Epithelial cell of esophagus (primary cell): ENCODE measurements at places on chromosomes 13 and 19.

GRCh38 chr13:61880578-61881283 lies 465.1 kb upstream of the PCDH20 start:
- peak; percentile 66 for DNase-seq

DNA sequence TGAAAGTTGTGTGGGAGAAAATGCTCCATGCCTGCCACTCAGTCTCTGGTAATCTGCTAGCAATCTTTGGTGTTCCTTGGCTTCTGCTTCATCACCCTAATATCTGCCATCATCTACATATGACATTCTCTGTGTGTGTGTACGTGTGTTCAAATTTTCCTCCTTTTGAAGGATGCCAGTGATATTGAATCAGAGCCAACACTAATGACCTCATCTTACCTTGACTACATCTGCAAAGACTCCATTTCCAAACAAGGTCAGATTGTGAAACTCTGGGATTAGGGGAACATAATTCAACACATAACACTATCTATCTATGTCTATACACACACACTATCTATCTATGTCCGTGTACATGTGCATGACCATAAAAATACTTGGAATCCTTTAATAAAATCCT lies 81.4 kb upstream of the IRS2 start:
- DNase-seq = peak; percentile 68

DNA sequence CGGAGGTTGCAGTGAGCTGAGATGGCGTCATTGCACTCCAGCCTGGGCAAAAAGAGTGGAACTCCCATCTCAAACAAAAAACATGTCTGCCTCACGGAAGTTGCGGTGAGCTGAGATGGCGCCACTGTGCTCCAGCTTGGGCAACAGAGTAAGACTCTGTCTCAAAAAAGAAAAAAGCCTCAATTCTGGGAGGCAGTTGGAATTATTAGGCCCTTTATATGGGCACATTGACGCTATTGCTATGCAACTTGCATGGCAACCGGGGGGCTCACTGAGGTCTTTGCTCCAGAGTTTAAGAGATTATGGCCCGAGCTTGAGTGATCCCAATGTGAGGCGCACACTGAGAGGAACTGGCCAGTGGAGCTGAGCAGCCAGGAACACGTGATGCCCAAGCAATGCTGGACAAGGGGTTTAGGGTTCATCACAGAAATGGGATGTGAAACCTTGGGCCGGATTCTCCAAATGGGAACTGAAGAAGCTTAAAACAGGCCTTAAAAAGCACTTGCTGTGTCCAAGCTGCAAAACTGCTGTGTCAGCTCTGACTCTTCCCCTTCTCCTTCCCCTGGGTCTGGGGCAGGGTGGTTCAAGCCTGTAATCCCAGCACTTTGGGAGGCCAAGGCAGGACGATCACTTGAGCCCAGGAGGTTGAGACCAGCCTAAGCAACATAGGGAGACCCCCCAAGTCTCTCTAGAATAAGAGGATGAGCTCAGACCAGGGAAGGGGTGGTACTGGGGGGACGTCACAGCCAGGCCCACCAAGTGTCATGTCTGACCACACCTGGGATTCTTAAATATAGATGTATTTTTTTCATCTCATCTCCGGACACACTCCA lies 2.5 kb downstream of the FTL start:
- DNase-seq = peak; percentile 33

- no peak for DNase-seq
Measured at GRCh38 chr19:23799321-23799720, 40.6 kb upstream of the ZNF681 start.

- DNase-seq = no peak
Measured at GRCh38 chr13:110685305-110686020, 20.5 kb downstream of the CARS2 start.

DNA sequence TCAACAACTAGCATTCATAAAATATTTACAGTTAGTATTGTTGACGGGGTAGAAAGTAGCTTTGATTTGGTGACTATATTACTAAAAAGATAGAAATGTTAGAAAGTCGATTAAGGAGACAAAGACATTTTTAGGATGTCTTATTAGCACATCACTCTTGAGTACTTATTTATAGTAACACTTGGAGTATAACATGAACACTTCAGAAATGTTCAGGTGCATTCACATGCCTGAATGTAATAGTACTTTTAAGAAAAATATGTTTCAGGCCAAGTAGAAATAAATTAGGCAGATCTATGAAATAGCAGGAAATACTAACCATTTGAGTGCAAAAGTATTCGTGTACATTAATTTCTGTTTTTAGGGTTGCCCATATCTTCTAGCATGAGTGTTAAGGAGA lies 70.4 kb downstream of the CDK8 start:
- no peak for DNase-seq

DNA sequence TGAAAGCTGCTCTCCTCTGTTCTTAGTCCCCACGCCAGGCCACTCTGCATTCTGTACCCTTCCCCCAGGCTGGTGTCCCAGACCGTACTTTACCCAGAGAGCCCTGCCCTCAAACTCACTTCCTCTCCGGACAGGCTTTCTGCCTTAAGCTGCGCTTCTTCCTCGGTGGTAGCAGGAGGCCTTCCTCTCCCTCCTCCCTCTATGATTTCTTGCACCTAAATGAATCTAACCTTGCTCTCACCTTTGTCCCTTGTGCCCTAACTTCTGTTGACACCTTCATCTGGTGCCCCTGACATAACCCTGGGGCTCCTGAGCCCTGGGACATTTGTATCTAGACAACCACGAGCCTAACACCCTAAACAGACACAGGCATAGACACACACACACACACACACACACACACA lies 29.6 kb upstream of the CEACAM21 start:
- no peak for DNase-seq

DNA sequence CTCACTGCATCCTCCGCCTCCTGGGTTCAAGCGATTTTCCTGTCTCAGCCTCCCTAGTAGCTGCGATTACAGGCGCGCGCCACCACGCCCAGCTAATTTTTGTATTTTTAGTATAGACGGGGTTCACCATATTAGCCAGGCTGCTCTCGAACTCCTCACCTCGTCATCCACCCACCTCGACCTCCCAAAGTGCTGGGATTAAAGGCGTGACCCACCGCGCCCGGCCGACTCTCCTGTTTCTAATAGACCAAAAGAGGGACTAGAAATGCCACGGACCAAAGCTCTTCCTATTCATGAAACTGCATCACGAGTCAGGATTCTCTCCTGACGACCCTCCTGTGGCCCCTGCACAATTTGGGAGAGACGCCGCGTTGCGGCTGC lies 563 bp downstream of the ZNF43 start:
- no peak for DNase-seq

DNA sequence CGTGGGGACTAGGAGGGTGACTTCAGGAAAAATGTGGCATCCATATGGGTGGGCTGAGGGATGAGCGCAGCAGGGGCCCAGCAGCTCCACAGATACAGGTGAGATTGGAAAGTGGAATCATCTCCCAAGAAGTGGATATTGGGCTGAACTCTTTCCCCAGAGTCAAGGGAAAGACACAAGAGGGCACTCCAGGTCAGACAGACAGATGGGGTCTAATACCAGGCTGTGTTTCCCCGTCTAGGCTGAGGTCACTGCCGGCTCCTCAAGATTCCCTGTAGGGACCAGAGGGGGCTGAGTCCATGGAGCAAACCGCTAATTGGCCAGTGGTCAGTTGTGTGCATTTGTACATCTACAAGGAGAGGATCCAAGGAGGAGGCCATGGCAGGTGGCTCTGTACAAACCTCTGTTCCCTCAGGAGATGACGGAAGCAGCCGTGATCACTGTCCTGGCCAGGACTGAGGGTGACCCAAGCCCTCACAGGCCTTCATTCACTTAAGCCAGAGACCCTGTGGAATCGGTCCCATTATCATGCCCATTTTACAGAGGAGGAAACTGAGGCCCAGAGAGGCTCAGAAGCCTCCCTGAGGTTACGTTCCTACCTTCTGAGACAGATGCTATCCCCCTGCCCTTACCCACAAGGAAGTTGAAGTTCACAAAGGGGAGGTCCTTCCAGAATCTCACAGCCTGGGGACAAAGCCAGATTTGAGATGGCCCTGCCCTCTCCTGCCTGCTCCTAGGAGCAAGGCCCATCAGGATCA lies 14.9 kb upstream of the IGLON5 start:
- no peak for DNase-seq

DNA sequence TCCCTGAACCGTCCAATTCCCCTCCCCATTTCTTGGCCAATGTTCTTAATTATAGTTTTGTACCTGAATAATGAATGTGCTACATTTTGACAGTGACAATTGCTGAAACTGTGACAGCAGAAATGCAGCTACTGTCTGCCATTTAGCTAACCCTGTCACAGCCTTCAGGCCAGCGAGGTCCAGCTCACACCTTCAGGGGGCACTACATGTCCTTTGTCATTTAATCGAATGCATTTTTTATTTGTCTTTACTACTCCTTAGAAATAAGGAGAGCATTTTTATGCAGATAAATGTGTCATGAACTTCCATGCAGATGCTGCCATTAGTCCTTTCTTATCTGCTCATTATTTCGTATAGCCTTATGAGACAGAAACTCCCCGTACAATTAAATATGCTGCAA lies 159.9 kb downstream of the MZT1 start:
- DNase-seq = no peak

GRCh38 chr13:34156841-34157365 lies 339.0 kb downstream of the RFC3 start:
- peak; percentile 99 for DNase-seq

- peak; percentile 15 for DNase-seq
Measured at GRCh38 chr13:92074658-92075057, 676.2 kb downstream of the GPC5 start.

DNA sequence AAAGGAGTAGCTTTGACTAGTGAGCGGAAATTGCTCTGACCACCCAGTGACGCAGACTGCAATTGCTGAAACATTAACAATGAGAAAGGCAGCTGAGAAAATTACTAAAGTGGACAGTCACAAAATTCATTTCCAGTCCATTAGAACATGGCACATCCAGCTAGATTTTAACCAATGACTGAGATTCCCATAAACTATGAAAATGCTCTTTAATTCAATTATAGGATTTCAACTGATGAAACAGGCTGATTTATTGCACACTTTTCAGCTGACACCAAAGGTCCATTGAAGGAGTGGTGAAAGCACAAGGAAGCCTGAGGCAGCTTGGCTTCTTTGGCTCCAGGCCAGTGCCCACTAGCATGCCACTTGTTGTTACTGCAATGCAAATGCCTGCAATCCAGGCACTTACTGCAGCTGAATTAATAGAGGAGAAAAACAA lies 933.4 kb downstream of the SLITRK6 start:
- DNase-seq = peak; percentile 44
